NCI-H1105 treated with DMSO at 0.1 percent for 48 hours (cell line): ENCODE measurements at places on chromosomes 12 and 14.

DNA sequence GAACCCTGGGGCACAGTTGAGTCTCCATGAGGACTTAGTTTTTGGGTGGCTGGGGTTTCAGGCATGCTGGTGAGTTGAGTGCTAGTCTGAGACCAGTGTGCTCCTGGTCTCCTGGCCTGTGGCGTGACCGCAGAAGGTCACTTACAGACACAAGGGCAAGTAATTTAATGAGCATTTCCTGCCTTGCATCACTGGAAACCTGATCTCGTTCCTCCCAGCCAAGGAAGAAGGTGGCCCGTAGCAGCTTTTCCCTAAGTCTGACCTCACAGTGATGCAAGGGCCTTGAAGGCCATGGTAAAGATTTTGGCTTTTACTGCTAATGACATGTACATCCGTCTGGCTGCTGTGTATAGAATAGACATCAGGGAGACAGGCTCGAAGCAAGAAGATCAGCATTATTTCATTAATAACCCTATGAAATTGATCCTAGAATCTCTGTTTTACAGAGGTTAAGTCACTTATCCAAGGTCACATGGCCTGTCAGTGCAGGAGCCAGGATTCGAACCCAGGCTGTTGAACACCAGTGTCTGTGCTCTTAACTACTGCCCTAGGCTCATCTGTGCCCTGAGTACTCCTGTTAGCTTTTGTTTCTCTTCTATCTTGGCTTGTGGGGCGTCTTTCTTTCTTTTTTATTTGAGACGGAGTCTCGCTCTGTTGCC is 4.6 kb downstream of the TMEM120B start:
- no peak for DNase-seq

DNA sequence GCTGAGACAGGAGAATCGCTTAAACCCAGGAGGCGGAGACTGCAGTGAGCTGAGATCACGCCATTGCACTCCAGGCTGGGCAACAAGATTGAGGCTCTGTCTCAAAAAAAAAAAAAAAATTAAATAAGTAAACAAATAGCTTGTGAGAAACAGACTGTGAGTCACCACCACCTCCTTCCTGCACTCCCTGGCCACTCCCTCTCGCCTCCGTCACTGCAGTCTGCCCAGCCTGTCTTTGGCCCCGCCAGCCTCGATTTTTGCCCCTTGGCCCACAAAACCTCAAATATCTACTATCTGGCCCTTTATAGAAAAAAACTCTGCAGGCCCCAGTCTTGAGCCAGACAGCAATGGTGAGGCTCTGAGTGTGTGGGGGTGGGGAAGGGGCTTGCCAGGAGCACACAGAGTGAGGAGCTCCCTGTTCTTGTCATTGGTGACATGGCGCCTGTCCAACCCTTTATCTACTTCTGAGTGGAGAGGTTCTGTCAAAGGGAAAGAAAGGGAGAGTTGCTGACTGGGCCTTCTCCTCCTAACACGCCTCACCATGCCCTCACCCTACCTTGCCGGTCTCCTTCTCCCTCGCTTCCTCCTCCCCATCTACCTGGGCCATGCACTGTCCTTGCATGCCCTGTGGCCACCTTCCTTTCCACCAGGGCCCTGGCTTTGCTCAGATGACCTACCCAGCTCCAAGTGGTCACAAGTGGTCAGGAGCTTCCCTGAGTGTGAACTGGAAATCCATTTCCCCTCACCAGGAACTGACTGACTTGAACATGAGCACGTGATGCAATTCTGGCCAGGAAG is 22.1 kb downstream of the LGMN start:
- no peak for DNase-seq

DNA sequence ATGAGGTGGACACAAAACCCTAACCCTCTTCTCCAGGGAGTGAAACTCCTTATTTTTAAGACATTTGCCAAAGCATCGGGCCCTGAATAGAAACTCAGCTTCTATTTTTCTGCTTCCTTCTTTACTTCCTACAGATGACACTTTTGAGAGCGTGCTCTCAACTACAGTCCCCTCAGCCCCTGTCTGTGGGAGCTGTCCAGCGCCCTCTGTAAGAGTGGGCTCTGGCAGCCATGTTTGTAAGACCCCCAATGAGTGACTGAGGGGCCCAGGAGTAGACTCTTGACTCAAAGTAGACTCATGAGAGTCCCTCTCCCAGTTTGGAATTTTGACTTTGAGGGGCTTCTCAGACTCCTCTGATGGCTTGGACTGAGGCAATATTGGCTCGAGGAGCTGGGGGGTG is 25.5 kb upstream of the BATF start:
- DNase-seq = no peak

- no peak for DNase-seq
These were observed 22.1 kb downstream of the ZFP36L1 start for GRCh38 chr14:68770553-68771286.

GRCh38 chr14:68405961-68406360 is 386.9 kb downstream of the ZFP36L1 start:
- DNase-seq = no peak

DNA sequence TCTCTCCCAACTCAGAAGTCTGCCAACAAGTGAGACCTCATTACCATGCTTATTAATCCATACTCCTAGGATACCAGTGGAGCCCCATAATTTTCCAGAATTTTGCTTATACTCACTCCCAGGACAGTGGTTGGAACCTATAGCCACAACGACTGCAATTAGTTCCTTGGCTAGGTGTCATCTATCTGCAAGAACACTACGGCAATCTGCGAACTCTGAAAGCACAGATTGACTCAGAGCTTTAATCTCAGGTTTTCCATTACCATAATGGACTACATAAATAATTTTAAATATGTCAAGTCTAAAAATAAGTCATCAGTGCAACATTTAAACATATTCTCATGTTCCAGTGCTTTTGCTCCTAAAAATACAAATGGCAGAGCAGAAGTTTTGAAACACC is 33.4 kb downstream of the TMTC3 start:
- DNase-seq = no peak

DNA sequence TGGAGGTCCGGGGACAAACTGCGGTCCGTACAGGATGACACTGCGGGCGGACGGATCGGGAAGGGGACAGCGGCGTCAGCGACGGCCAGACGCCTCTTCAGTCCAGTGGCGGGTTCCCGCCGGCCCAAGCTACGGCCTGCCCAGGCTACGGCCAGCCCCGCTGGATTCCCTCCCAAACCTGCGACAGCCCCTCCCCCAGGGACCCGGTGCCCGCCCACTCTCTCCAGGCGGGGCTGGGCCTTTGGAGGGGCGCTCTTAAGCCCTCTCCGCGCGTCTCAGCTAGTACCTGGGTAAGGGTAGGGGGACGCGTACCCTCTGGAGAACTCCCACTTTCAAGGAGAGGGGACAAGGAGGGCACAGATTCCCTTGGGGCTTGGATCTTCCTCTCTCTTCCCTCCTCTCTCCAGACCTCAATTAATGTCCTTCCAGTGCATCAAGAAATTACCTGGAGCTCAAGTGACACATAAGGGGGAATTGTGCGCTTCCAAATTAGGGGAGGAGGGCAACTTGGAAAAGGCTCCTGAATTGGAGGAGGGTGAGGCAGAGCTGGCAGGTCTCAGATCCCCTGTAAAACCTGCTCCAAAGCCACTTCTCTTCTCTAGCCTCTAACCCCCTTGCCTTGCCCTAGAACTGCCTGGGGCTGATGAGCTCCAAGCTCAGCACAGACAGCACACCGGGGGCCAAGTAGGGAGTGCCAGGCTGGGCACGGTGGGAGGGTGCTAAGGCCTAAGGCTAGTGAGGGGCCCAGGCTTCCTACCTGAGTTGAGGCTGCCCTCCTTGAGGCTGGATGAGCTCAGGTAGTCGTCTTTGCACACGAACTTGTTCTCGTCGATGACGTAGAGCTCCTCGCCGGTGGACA is 3.1 kb downstream of the LHX5 start:
- DNase-seq = no peak

- no peak for DNase-seq
These were observed 26.2 kb downstream of the SNRPF start for GRCh38 chr12:95884998-95885397.

- DNase-seq = no peak
These were observed 120.4 kb upstream of the TMCC3 start for GRCh38 chr12:94770791-94771190.

DNA sequence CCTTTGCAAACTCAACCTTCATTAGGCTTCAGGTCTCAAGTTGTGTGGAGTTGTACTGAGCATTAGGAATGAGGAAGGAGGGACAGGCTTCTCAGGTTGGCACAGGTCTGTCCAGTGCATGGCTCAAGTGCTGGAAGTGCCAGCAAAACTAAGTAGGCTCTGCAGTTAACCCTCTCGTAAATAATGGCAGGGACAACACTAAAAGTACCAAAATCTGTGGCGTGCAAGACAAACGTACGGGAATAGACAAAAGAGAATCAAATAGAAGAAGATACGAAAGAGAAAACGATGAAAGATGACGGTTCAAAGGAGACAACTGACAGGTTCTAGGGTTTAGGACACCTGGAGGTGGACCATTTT is 612 bp downstream of the TRAPPC6B start:
- DNase-seq = no peak

DNA sequence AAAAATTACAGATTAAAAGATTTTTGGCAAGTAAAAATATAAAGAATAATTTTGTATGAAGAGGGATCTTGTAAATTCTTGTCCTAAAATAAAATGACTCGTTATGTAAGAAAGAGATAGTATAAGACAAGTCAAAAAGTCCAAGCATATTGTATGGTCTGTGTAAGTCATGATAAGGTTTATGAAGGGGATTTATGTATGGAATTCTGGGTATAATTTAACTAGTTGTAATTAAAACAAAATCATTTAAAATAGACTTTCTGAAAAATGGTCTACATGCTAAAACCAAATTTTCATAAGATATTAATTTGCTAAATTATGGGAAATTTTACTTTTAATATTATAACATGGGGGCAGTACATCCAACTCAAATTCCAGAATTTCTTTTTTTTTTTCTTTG is 17.6 kb upstream of the PEX5 start:
- DNase-seq = no peak

DNA sequence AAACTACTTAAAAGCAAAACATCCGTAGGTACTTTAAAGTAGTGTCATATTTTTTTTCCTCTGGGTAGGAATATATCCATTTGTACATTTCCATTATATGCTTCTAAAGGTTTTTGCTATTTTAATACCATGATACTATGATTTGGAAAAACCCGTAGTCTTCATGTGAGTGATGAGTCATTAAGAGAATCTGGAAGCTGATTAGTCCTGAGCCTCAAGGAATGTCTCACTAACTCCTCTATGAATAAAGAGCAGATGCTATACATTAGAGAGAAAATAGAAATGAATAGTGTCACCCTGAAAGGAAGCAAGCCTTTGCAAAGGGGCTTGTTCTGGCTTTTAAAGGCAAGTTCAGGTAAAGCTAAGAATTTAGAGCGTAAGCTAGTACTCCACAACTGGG is 432.1 kb downstream of the CCDC91 start:
- no peak for DNase-seq

DNA sequence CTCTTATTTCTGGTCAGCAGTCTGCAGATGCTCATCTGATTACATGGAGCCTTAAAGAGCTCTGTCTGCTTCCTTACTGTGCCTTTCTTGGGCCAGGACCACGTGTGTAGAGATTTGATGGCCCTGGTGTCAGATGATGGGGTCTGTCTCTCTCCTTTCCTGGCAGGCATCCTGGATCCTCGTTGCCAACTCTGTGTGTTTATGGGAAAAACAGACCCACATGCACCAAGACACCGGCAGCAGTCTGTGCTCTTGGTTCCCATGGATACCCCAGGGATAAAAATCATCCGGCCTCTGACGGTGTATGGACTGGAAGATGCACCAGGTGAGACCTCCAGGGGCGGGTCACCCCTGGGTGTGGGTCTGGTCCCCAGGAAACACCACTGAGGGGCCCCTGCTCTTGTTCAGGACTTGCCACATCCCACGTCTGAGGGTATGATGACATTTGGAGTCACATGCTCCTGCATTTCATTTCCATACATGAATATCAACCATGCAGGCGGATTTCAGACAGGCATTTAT is 18.5 kb upstream of the ALDH2 start:
- DNase-seq = peak; percentile 23

- no peak for DNase-seq
These were observed 52.1 kb downstream of the HSPB8 start for GRCh38 chr12:119230807-119231206.
